ENCODE measurements at places on chromosomes 7 and 10.

DNA sequence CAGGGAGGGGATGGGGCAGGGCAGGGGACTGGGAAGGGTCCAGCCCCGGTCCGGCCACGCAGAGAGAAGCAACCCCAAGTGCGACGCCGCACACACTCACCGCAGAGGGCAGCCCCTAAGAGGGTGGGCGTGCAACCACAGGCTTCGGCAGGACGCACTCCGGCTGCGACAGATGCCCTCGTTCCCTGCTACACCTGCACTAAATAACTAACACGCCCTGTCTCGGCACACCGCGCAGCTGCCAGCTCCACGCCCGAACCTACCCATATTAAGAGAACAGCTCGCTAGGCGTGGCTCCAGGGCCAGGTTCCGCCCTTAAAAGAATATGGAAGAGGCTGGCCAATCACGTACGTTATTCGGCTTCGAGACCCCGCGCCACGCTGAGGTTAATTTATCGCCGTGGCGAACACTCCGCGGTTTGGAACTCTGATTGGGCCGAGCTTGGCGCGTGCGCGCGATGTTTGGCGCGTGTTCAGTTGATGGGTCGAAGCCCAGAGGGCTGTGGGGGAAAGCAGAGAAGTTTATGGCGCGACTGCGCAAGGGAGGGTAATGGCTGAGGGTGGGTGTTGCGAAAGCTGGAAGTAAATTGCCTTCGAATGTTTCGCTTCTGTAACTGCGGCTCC, 91.1 kb downstream of the OR13A1 start:
- no peak for DNase-seq

DNA sequence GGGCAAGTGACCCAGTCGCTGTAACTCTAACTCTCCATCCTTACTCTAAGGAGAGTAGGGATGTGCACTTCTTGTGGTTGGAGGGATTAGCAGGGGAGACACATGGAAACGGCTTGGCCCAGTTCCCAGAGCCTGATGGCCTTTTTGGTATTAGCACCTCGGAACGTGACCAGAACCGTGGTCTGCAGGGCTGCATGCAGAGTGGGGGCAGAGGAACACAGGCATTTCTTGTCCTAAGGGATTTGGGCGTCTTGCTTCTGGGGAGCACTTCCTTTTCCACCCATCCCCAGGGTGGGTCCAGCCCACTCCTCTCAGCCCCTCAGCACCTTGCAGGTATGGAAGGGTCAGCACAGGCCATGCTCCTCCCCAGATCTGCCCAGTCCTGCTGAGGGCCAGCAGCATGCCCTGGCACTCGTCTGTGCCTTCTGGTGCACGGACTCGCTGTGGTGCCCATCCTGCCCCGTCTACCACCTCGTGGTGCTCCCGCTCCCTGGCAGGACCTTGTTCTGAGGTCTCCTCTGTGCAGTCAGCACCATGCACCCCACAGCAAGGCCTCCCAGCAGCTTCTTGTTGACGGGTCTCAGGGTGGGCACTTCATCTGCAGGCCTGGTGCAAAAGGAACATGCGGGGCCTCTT, 109.6 kb downstream of the ACTR3B start:
- no peak for DNase-seq

GRCh38 chr7:27750316-27750715, 10.4 kb downstream of the TAX1BP1 start:
- DNase-seq = no peak

- peak; percentile 64 for DNase-seq
These were observed 181.2 kb downstream of the KCNMA1 start for GRCh38 chr10:77456414-77456813.

- DNase-seq = no peak
These were observed 290.8 kb downstream of the DNAJB6 start for GRCh38 chr7:157627646-157628045.

DNA sequence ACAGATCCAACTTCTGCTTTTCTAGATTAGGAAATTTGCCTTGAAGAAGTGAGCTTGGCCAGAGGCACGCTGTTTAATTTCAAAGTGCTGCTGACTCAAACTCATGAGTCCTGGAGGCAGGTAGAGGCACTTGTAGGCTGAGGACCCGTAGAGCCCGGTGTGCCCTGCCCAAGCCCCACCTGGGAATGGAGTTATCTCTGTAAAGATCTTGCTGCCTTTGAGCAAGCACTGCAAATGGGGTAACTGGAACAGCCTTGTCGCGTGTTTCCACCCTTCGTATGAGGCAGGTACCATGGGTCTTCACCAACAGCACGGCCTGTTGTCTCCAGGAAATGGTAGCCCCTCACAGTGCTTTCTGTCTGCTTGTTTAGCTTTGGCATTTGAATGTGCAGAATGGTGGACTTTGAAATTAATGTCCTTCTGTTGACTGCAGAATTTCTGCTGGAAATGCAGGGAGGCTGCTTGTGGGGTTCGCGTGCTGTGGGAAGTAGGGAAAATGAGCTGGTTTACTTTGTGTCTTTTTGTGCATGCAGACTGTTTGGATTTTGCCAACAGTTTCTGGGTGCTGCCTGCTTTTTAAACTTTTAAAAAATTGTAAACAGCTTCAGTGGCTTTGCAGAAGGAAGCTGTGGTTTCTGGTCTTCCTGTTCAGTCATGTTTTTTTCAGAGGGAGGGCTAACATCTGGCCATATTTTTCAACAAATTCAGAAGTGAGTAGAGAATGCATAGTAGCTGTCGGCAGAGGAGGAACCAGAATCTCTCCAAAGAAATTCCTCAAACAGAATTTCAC, 27.2 kb downstream of the CCM2 start:
- no peak for DNase-seq

GRCh38 chr10:132839061-132839460, 53.1 kb upstream of the NKX6-2 start:
- no peak for DNase-seq

DNA sequence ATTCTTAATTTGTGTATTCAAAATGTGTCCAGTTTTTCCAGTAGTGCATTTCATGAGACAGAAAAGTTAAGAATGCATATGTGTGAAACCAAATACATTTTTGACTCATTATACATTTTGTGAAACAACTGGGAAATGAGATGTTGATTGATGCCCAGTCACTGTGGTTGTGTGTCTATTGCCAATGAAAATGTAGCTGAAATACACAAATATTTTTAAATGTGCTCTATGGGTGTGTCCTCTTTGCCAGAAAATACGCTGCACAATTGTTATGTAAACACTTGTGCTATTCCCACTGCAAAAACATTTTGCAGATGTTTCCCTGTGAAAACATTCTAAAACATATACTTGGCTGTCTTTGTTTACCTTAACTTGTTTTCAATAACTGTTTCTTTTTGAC, 395.2 kb downstream of the TFEC start:
- no peak for DNase-seq

DNA sequence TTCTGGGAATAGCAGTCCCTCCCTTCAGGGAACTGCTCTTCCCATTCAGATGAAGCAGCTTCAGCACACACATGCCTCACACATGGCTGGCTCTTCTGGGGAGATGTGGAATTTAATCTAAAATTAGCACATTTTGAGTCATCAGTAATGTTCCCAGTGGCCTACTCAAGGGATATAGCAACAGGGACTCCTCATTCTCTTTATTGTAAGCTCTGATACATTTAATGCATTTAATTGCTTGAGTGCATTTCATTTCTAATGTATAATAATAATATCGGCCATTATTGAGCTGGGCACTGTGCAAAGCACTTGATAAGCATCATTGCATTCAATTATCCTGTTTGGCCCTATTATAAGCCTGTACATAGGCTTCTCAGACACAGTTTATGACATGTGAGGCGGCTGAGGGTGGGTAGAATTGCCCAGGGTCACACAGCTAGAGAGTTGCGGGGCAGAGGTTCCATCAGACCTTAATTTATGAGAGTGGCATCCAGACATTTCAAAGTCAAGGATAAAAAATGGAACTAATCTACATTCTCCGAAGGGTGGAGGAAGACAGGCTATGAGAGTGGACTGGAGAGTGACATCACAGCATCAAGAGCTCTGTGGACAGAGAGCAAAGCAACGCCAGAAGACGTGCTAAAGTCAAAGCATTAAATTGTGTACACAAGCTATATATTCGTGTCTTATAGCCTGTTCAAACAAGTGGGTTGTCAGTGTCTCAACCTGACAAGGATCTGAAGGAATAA, 76.8 kb downstream of the LANCL2 start:
- DNase-seq = no peak

- peak; percentile 16 for DNase-seq
These were observed 34.1 kb downstream of the KCNMA1 start for GRCh38 chr10:77603534-77603927.

DNA sequence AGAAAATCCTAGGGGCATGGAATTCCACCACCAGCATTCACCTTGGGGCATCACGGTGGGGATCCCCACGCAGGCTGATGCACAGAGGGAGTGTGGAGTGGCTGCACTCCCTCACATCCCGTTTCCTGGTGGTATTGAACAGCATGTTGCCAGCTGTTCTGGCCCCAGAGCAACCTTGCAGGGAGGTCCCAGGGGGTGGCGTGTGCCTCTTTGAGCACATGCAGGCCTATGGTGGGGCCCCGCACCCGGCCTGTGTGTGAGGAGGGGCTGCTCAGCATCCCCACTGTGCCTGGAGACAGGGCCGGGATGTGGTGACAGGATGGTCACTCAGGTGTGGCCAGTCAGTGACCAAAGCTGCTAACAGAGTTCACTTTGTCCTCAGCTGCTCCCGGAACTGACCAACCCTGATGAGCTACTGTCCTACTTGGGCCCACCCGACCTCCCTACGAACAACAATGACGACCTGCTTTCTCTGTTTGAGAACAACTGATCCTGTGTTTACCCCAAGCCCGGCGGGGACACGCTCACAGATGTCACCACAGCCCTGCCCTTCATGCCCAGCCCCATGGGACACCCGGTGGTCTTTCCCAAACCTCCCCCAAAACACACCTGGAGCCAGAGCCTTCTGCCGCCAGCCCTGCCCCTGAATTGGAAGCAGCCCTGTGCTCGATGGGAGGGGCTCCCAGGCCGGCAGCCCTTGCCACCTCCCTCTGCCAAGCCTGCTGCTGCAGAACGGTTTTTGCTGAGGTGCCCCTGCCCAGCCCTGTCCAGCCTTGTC, 18.7 kb downstream of the ZMIZ2 start:
- no peak for DNase-seq

- no peak for DNase-seq
These were observed 1.1 kb upstream of the UMAD1 start for GRCh38 chr7:7639421-7639820.

DNA sequence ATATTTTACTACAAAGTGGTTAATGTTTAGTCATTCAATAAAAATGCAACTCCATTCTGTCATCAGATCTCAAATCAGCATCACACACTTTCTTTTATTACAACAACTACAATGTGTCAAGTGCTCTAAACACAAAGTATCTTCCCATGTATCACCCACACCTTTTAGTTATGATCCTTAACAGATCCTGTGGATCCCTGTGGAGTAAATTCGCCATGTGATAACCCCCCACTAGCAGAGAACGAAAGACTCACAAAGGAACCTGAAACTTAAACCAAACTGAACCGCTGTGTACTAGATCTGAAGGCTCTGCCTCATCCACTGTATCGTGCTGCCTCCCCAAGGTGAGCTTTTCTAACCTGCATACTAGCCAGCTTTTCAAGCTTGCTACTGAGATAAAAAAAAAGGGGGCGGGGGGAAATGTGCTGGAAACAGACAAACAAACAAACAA, 1.7 kb downstream of the DPY19L1 start:
- peak; percentile 42 for DNase-seq

DNA sequence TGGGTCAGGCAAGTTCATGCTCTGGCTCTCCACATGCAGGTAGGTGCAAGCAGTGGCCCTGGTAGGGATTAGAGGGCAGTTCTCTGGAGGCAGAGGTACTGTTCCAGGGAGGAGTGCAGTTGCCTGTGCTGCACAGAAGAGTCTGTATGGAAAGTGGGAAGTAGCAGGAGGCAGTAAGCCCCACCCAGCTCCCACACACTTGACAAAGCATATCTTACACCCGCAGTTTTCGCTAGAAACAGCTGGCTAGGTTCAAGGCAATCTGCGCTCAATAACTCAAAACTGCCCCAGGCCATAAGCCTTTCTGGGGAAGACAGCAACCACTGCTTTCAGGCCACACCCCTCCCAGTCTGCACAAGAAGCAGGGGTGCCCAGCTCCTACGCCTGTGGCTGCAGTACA, 33.1 kb upstream of the ARMC3 start:
- DNase-seq = no peak

- DNase-seq = no peak
These were observed 102.5 kb downstream of the XPNPEP1 start for GRCh38 chr10:109820620-109821405.

DNA sequence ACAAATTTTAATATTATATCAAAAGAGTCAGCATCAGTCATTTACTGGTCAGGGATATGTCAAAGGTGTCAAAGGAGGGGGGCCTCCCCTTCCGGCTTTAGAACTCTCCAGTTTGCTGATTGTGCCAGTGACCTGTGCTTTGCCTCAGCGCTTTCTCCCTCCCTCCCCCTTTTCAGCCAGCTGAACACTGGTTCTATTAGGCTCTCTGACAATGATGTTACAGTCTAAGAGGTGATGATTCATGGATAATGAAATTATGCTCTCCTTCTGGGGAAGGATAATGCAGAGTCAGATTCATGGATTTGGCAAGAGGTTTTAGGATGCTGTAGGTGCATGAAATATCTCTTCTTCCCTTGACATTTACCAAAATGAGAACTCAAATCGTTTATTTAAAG, 6.1 kb downstream of the LRRTM3 start:
- no peak for DNase-seq

- DNase-seq = no peak
These were observed 5.3 kb downstream of the PARD3 start for GRCh38 chr10:34809796-34810195.

- DNase-seq = no peak
These were observed 20.3 kb downstream of the DRGX start for GRCh38 chr10:49375611-49376010.

DNA sequence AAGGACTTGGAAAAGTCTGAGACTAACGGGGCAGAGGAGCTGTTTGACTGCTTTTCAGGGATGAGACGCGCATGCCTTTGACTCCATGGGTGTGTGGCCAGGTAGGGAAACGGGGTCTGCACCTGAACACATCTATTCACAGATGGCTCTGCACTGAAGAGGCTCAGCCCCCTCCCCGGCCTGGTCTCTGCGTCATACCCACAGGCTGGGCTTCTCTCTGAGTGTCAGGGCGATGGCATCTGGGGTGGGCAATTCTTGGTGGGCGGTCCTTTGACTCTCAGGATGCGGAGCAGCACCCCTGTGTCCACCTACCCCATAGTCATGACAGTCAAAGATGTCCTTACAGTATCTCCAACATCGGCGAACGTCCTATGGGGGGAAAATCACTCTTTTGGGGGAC, 23.0 kb downstream of the PFKP start:
- DNase-seq = no peak

DNA sequence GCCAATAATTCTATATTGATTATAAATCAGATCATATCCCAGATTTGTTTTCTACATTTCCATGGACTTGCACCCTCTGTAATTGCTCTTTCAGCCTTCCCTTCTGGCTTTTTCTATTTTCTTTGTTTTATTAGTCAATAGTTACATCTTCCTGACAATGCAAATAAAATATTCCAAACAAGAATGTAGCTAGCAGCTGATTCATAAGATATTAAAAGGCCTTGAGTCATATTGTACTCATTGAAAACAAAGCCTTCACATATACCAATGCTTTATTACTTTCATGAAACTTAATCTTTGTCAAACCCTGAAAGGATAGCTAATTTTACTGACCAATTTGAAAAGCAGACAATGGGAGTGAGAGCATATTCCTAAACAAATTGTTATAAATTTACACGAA, 10.7 kb upstream of the SFMBT2 start:
- DNase-seq = no peak
